ENCODE measurements at places on chromosomes 1 and 21.

GRCh38 chr1:153792631-153793041 is 17.4 kb downstream of the SLC27A3 start:
- peaks cover 69% of the 10 kb centered on the region for H3K4me1 ChIP-seq
- no peaks in the 10 kb centered on the region for H3K27me3 ChIP-seq
- H3K4me3 ChIP-seq: no peak overlapping the region
- no peak overlapping the region for H3K27ac ChIP-seq
- DNase-seq: no peak

- no peak overlapping the region for H3K27ac ChIP-seq
- no peaks in the 10 kb centered on the region for H3K36me3 ChIP-seq
- H3K27me3 ChIP-seq: no peaks in the 10 kb centered on the region
- H3K4me1 ChIP-seq: no peaks in the 10 kb centered on the region
- no peak for DNase-seq
Measured at GRCh38 chr21:16589006-16589898, 859.5 kb downstream of the USP25 start.

GRCh38 chr1:202117898-202118371 is 4.8 kb upstream of the GPR37L1 start:
- no peak overlapping the region for H3K4me3 ChIP-seq
- H3K27me3 ChIP-seq: peaks cover 22% of the 10 kb centered on the region
- DNase-seq: no peak
- no peaks in the 10 kb centered on the region for H3K36me3 ChIP-seq
- no peaks in the 10 kb centered on the region for H3K4me1 ChIP-seq
- no peak overlapping the region for H3K27ac ChIP-seq

GRCh38 chr1:192629612-192630011 is 6.3 kb upstream of the RGS13 start:
- H3K4me3 ChIP-seq: no peak overlapping the region
- no peak overlapping the region for H3K27ac ChIP-seq
- peaks cover 34% of the 10 kb centered on the region for H3K4me1 ChIP-seq
- DNase-seq: no peak

DNA sequence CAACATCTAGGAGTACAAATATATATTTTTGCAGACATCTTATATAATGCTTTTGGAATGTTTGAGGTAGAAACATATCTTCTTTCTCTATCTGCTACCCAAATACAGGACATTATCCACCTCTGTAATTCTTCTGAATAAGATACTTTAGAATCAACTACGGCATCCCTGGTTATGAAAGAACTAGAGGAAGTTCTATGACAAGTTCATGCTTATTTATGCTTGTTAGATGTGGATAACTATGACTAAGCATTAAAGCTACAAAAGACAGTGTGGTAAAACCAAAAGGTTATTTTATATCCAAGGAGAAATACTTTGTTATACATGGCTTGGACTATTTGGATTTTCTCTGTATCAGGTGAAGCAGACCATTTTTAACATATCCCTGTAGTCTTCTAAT is 894.0 kb downstream of the KCNT2 start:
- H3K36me3 ChIP-seq: no peaks in the 10 kb centered on the region
- no peak overlapping the region for H3K4me3 ChIP-seq
- H3K4me1 ChIP-seq: peaks cover 2% of the 10 kb centered on the region
- H3K27ac ChIP-seq: no peak overlapping the region
- H3K27me3 ChIP-seq: no peaks in the 10 kb centered on the region

DNA sequence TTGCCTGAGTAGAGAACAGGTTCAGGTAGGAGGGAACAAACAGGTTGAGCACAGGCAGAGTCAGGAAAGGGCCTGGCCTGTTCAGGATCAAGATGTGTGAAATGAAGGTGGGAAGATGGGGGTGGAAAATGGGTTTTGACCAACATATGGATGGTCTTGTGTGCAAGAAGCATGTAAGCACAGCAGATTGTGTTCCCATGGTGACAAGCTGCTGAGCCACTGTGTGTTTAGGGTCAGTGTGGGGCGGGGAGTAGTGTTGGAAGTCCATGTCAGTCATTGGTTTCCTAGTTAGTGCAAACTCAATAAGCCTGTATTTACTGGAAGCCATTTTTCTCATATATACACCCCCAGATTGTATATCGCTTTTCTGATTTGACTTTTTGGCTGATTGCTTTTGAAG is 111.9 kb downstream of the CAMTA1 start:
- H3K36me3 ChIP-seq: no peaks in the 10 kb centered on the region
- no peaks in the 10 kb centered on the region for H3K27me3 ChIP-seq
- H3K4me1 ChIP-seq: no peaks in the 10 kb centered on the region
- H3K27ac ChIP-seq: no peak overlapping the region
- no peak for DNase-seq
